Esophagus muscularis mucosa (tissue), 4 donors: ENCODE measurements at places on chromosomes 2 and 18. TPM values are rescaled to one million over a fixed set of nuclear protein-coding genes. Genes with fewer than 3 reads are reported as not detected.

The SCN9A gene
- 4.0 TPM for total RNA-seq

The HNMT gene
- total RNA-seq: 11.2 TPM

The RPIA gene
- total RNA-seq: 6.6 TPM

The DSG4 gene
- total RNA-seq: not detected

The GKN2 gene
- not detected for total RNA-seq

The MC5R gene
- not detected for total RNA-seq

DNA sequence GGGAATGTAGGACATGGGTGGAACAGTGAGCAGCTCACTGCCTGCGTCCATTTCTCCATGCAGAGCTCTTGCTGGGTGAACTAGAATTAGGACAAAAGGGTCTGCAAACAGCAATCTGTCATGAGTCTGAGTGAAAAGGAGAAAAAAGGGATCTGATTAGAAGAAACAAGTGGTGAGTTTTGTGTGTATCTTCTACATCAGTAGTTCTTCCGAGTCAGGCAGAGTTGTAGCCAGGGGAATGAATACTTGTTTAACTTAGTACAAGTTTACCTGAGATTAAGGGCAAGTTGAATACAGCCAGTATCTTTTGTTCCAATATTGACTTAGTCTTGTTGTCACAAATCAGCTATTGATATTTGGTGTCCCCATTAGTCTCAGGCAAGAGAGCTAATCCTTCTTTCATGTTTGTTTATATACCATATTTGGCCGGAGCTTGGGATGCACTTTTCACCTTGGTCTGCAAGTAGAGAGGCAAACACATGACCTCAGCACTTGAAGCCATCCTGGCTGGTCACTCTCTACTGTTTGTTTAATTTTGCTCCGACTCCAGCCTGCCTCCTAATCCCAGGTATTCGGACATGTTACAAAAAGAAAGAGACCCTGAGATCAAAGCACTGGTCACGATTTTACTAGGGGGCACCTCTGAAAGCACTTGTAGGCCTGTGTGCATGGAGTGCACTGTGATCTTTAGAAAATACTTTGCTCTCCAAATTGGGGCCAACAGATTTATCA lies 211.0 kb upstream of the NT5C1B start:
- DNase-seq: no peak

GRCh38 chr18:45384137-45384961 lies 230.9 kb upstream of the SLC14A2 start:
- DNase-seq: no peak

- DNase-seq: no peak
These were observed 144.4 kb upstream of the ITGA6 start for GRCh38 chr2:172282944-172283343.

DNA sequence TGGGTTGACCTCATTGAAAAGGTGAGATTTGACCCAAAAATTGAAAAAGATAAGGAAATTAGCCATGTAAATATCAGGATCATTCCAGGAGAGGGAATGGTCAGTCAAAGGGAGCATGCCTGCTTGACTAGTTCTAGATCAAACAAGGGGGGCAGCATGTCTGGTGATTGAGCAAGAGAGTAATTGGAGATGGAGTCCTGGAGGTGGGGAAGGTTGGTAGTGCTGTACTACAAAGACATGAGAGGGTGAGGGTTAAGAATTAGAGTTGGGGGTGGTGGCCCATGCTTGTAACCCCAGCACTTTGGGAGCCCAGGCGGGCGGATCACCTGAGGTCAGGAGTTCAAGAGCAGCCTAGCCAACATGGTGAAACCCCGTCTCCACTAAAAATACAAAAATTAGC lies 2.0 kb downstream of the MRPL30 start:
- no peak for DNase-seq

- peak; percentile 74 for DNase-seq
These were observed 118.6 kb upstream of the ATP8B1 start for GRCh38 chr18:57921708-57922107.

- no peak for DNase-seq
These were observed 536.9 kb downstream of the TMX3 start for GRCh38 chr18:68177807-68178702.

GRCh38 chr2:205079173-205079572 lies 533.9 kb downstream of the PARD3B start:
- DNase-seq: no peak

DNA sequence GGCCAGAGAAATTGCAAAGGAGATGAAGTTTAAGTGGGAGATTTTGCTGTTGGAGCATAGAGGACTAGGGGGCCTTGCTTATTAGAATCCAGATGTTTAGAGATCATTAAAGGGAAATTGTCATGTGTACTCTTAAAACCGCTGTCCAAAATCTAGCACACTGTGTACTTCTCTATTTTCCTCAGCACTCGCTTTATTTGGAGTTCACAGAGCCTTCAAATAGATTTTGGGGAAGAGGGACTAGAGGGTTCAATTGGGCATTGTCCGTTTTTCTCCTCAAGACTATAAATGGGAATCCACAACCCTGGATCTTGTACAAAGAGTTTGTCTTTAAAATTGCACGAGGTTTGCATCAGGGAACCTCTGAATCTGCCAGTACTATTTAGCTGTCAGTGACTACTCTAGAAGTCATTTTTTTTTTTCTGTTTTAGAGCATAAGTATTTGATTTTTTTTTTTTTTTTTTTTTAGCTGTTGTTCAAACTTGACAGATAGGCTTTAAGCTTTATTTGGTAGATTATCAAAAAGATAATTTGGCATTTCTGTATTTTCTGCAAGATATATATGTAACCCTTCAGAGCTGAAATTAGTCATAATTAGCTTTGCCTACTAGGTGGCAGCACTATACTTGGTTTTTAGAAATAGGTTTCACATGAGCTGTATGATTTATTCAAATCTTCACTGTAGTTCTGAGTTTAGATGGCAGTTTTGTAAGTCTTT lies 14.2 kb downstream of the PMS1 start:
- DNase-seq: no peak
